Stimulated activated effector memory CD8-positive, alpha-beta T cell treated with anti-CD3 and anti-CD28 coated beads, Interleukin-12 subunit alpha, Interleukin-12 subunit beta, amount 100 ng/mL, for 72 hours (primary cell): ENCODE measurements at places on chromosomes 4 and X.

- DNase-seq: no peak
Measured at GRCh38 chr4:23539969-23540569, 349.8 kb downstream of the PPARGC1A start.

GRCh38 chr4:6362243-6362885 lies 92.7 kb downstream of the WFS1 start:
- DNase-seq: no peak

DNA sequence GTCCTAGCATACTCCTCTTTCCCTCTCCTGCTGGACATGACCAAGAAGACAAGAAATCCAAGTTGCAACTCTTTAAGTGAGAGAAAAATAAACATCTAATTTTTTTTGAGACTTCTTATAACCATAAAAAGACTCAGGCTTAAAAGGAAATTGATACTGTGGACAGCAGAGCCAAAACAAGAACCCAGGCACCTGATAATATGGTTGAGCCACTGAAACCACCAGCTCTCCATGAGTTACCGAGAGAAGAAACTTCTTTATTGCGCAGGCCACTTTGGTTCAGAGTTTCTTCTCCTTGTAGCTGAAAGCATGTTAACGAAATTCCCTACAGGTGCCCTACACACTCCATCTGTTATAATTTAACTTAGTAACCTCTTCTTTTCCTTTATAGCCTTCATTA lies 11.3 kb upstream of the SPCS3 start:
- DNase-seq: no peak

DNA sequence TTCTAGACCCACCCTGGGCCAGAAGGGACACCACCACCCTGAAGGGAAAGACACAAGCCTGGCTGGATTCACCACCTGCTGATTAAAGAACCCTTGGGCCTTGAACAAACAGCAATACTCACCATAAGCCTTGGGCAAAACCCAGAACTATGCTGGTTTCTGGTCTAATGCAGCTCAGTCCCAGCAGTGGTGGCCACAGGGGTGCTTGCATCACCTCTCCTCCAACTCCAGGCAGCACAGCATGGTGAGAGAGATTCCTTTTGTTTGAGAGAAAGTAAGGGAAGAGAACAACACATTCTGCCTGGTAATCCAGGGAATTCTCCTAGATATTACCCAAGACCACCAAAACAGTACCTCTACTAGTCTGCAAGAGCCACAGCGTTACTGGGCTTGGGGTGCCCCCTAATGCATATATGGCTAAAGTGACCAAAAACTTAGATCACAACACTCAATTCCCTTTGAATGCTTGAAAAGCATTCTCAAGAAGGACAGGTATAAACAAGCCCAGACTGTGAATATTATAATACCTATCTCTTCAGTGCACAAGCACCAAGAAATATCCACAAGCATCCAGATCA lies 25.7 kb downstream of the RNF128 start:
- DNase-seq: no peak

DNA sequence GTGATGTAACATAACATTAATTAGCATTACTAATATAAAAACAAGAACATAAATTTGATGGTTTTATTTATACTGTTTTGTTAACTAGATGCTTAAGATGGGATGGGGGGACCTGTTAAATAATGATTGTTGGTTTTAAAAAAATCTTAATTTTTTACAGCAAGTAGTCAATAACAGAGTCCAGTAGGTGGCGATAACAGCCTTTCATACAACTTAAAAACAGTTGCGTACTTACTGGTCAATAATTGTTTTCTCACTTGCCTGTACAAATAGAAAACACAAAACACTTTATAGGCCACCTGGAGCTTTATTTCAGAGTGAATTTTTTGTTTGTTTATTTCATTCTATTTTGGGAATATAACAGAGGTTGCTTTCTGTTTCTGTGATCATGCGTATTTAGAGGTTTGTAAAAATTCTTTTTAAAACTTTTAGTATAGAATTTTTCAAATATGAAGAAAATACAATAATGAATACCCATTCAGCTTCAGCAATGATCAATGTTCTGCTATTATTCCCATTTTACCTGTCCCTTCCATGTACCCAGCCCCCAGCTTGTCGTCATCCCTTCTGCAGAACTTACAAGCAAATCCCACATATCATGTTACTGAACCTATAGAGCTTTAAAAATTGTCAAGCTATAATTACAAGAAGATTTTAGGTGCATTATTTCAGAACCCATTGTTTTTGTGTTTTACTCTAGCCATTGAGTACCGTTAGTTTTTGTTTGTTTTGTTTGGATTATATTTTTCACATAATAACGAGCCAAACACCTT lies 97.1 kb downstream of the MRPL1 start:
- DNase-seq: no peak

- no peak for DNase-seq
Measured at GRCh38 chrX:77298790-77299189, 148.4 kb upstream of the FGF16 start.

- DNase-seq: no peak
Measured at GRCh38 chr4:92651536-92651935, 347.8 kb downstream of the GRID2 start.

GRCh38 chr4:24770667-24771066 lies 24.7 kb upstream of the SOD3 start:
- no peak for DNase-seq

GRCh38 chr4:166284221-166284620 lies 411.2 kb downstream of the TLL1 start:
- no peak for DNase-seq

DNA sequence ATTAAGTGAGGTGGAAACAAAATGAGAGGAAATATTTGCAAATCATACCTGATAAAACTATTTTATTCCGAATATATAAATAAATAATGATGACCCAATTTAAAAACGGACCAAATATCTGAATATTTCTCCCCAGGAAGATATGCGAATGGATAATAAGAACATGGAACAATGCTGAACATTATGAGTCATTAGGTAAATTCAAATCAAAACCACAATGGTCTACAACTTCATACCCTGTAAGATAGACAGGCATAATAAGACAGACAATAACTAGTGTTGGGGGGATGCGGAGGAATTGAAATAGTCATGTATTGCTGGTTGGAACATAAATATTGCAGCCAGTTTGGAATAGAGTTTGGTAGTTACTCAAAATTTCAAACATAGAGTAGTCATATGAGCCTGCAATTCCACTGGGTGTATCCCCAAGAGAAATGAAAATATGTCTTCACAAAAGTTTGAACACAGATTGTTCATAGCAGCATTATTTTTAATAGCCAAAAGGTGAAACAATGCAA lies 47.6 kb upstream of the DRP2 start:
- DNase-seq: no peak

DNA sequence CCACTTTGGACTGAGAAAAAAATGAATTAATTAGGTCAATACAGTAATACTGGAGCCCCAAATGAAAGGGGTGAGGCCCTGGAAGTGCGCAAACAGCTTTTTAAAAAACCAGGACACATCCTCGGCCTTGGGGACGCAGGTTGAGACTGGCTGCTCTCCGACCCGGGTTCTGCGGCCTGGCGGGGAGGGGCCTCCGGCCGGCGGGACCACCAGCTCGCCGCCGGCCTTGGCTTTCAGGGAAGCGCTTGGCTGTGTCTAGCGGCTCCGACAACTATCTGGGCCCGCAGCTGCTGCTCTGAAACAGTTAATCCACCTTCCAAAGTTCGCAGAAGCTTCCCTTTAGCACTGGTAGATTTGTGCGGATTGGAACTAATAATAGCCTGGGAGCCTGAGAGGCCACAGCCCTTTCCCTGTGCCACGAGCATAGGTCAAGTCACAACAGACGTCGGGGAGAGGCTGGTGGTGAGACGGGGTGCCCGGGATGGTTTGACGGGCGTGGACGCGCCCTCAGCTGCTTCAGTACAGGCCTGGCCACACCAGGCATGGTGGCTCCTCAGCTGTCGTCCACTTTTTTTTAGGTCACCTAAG lies 1.1 kb upstream of the SEL1L3 start:
- no peak for DNase-seq
